ENCODE measurements at places on chromosomes 16 and 17.

- no peak for DNase-seq
Measured at GRCh38 chr17:68612923-68613292, 11.7 kb upstream of the FAM20A start.

GRCh38 chr17:79842656-79843473 is 3.6 kb upstream of the CBX4 start:
- DNase-seq: no peak

GRCh38 chr16:58063377-58064076 is 38.0 kb downstream of the MMP15 start:
- DNase-seq: no peak

DNA sequence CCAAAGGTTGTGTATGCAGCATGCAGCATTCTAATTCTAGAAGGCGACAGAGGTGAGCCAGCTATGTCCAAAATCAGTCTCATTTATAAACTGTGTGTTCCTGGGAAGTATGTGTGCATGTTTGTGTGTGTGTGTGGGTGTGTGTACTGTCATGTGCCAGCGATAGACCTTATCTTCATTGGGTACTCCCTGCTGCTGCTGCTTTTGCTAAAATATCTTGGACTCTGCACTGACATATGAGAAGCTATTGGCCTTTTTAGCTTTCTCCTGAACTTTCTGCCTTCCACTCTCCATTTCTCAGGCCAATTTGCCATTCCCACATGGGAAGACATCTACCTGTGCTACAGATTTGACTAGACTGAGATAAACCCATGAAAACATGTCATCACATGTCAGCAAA is 2.0 kb upstream of the LPO start:
- DNase-seq: no peak

DNA sequence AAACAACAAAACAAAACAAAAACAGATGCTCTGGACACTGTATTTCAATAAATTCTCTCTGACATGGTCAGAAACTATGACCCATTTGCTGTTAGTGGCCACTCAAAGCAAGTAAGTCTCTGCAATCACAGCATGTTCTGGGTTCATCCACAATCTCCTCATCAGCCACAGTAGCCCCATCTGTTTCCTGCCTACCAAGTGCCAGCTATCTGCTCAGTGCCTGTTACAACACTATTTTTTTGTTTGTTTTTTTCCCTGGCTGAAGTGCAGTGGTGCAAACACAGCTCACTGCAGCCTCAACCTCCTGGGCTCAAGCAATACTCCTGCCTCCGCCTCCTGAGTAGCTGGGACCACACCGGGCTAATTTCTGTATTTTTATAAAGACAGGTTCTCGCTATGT is 137.9 kb downstream of the SOX9 start:
- DNase-seq: no peak

DNA sequence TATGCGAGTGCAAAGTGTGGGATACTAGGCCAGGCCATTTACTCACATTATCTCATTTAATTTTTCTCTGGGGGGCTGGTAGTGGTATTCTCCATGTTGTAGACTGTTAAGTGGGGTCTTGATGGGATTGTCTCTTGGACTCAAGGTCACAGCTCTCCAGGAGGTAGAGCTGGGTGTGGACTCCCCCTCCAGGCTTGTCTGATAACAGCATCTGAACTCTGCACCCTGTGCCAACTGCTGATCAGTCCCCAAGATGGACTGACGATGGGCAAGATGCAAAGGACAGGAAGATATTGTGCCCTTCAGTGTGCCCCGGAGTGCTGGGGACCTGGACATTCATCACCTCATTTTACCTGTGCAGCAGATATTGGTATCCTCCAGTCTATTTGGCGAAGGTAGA is 147.8 kb downstream of the MSI2 start:
- no peak for DNase-seq

DNA sequence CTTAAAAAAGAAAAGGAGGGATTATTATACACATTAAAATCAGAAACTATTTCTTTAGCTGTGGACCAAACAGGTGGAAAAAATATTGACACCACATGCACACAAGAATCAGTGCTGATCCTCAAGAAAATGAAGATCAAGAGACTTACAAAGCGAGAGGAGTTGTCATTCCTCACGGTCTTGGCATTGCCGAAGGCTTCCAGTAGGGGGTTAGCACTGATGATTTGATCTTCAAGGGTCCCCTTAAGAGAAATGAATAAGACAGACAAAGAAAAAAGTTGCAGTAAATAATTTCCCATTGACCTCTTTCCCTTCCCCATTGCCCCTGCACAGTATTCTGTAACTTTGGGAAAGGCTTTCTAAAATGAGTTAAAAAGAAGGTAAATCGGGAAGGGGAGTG is 6.0 kb downstream of the MYH4 start:
- DNase-seq: no peak

DNA sequence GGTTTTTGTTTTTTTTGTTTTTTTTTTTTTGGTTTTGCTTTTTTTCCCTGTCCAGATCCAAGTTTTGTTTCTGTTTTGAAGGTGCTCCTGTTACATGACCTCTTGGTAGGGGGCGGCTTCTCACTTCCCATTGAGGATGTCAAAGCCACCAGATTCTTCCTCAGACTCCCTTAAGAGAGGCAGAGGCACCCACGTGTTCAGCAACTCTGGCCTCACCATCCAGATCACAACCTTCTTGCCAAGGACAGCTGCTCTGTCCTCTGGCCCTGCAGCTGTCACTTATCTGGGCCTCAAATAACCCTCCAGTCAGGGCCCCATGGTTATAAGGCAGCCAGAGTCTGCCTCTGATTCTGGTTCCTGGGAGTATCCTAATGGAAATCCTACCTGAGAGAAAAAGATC is 208.5 kb downstream of the STX8 start:
- DNase-seq: no peak

- DNase-seq: peak; percentile 49
Measured at GRCh38 chr17:68172461-68172954, 75.3 kb upstream of the AMZ2 start.

DNA sequence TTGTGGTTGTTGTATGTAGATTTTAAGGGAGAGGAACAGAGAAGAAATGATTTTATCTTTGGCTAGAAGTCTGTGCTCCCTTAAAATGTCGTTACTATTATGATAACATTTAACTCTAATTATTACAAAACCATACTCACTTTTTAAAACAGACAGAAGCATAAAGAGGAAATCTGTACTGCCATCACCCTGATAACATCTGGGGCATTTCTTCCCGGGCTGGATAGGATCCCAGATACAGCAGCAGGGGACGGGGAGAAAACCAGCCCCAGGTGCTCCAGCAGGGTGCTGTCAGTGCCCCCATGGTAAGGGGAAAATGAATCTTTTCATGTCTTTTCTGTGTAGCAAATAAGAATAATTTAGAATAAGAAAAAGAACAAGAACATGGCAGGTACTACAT is 139.4 kb upstream of the IRX6 start:
- no peak for DNase-seq

- DNase-seq: no peak
Measured at GRCh38 chr17:1275962-1276736, 3.3 kb upstream of the TRARG1 start.

DNA sequence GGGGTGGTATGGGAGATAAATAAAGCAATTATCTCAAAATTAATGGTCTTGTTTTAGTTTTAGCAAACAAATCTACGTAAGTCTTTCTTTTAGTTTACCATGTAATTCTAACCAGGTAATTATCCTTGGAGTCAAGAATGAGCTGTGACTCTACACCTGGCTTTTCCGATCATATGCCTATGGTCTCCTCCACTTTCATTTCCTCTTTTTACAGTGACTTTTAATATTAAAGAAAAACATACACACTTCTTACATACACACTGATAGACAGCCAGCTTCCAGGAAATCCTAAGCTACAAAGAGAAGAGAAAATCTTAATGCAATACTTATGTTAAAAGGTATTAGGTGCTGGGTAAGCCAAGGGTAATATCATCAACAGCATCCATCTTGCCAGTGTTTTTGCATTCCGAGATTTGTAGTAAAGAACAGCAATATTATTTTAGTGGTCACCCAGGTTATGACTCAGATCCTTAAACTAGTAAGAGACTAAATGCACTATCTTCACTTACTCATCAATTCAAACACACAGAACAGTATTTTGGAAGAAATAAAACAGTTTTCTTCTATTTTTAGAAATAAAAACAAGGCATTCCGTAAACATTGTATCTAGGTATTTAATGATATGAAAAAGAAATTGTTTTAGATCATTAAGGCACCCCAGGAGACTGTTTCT is 4.4 kb upstream of the IRX5 start:
- DNase-seq: no peak

- no peak for DNase-seq
Measured at GRCh38 chr17:52140601-52141000, 17.9 kb downstream of the CA10 start.

- no peak for DNase-seq
Measured at GRCh38 chr16:50781043-50781442, 39.2 kb downstream of the CYLD start.

DNA sequence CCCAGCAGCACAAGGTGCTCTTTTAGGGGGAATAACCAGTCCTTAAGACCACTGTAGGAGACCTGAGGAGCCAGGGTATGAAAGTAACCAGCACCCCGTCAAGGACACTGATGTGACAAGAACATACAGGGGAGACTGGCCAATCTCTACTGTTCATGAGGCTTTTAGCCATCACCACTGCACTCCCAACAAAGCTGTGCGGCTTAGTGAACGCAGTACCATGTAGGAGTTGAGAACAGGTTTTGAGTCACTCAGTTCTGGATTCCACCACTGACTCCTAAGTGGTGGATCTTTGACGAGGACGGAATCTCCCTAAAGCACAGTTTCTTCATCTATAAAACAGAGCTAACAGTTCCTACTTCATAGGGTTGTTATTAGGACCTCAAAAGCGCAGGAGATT is 26.8 kb downstream of the COG4 start:
- DNase-seq: no peak

DNA sequence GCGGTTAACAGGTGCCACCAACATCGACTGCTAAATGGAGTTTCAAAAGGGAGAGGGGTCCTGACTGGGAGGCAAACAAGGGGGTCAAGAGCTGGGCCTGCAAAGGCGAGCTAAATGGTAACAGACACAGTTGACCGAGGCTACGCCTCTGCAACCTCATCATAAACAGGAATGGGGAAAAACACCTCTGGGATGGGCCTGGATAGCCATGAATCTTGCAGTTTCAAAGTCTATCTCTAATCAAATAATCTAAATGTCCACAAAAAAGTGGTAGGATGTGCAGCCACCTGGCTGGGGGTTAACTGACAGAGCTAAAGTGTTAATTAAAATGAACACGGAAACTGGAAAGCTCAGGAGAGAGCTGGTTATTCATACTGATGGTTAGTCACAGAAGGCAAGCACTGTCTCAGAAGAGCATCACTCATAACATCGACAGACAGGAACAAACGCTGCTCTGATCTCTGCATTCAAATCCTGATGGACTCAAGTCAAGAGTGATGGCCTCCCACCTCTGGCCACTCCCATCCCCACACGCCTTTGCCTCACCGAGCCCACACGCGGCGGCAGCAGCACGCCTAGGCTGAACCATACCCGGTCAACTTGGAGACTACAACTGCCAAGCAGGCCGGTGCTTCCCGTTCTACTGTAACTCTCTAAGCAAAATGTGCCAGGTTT is 56.3 kb downstream of the CREBBP start:
- no peak for DNase-seq

DNA sequence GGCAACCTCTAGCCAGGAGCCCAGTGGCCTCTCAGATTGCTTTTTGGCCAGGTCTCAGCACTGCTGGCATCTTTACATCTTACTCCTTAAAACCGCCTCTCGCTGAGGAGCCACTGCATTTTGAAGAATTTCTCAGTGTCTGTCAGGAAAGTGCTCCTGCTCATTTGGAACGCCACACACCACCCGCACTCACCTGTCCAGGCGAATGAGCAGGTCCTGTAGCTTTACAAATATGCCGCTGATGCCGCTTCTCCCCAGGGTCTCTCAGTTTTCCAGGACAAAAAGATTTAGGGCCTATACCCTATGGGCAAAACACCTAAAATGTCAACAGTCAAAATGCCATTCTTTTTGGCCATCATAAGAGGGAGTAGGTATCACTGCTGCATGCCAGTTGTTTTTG is 22.1 kb downstream of the CYB561 start:
- no peak for DNase-seq
